ENCODE measurements at places on chromosomes 3 and 15. TPM values are rescaled to one million over a fixed set of nuclear protein-coding genes. Genes with fewer than 3 reads are reported as not detected.

GRCh38 chr15:28927043-28927442 is 41.3 kb downstream of the APBA2 start:
- DNase-seq, result no peak

GRCh38 chr3:122973893-122974615 is 53.5 kb downstream of the SEMA5B start:
- no peak for DNase-seq

GRCh38 chr15:80234883-80235282 is 17.1 kb downstream of the CTXND1 start:
- DNase-seq, result no peak

GRCh38 chr15:94677202-94677790 is 445.9 kb downstream of the MCTP2 start:
- DNase-seq, result no peak

DNA sequence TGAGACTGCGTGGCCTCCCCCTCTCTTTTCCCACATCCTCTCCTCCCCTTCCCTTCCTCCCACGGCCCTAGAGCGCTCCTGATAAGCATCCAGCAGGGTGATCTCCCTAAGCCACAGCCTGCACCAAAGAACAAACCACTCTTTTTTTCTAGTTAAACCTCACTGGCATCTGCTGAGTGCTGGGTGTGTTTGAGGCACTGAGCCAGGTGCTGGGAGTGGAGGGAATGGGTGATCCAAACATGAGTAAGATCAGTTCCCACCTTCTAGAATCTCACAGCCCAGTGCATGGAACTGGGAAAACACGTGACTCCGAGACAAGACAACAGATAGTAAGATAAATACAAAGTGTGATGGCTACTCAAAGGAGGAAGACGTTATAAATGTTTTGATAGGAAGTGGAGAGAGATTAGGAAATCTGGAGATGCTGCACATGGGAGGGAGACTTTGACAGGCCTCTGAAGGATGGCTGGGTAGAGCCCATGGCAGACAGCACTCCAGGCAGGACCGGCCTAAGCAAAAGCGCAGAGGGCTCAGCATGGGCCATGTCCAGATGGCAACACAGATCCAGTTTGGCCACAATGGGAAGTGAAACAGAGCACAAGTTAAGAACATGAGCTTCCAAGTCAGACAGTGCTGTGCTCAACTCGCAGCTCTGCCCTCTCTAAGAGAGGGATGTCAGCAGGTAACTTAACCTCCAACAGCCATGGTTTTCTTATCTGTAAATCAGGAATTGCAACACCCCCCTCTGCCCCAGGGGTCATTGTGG is 55.6 kb downstream of the CCR3 start:
- no peak for DNase-seq

Gene CCDC33
- 0.26 TPM for polyA plus RNA-seq

GRCh38 chr15:81809543-81809942 is 236.3 kb downstream of the MEX3B start:
- DNase-seq, result no peak

Gene EHHADH
- polyA plus RNA-seq, result 5.2 TPM

GRCh38 chr15:85580879-85581278 is 200.5 kb downstream of the AKAP13 start:
- no peak for DNase-seq

Gene SUCLG2
- 21.3 TPM for polyA plus RNA-seq

Gene TNNC1
- 1.7 TPM for polyA plus RNA-seq

GRCh38 chr3:78708565-78709073 is 1059.2 kb downstream of the ROBO1 start:
- no peak for DNase-seq

GRCh38 chr15:100928632-100929280 is 9.6 kb downstream of the LRRK1 start:
- DNase-seq, result no peak

Gene SFMBT1
- 2.6 TPM for polyA plus RNA-seq

Gene IVD
- 48.6 TPM for polyA plus RNA-seq

Gene SPINK8
- not detected for polyA plus RNA-seq

GRCh38 chr3:51908026-51908425 is 4.9 kb upstream of the IQCF1 start:
- DNase-seq, result no peak

DNA sequence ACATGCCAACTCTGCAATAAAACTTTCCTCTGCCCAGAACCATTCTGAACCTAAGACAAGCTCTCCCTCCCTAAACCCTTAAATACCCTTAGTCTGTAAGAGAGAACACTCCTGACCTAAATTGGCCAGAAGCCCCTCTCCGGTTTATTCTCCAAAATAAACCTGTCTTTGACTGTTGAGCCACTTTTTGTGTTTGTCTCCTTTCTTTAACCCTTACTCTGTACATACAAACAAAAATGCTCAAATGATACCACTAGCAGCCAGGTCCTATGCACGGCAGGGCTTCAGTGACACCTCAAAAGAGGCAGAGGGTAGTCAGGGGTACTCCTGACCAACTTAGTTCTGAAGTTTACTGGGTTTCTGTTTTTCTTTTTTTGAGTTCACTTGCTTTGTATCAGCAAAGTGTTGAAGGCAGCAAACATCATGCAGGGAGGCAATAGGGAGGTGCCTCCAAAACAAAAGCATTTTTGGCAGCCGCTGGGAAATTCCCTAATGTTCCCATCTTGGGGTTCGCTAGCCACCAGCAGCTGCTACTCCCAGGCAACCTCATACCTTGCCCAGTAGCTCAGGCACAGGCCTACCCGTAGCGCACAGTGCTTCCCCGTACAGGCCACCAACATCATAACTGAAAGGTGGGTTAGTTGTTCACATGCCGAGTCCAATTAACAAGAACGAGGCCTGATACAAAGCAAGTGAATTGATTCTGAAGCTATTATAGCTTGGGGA is 62.9 kb upstream of the GCNT3 start:
- no peak for DNase-seq

- DNase-seq, result no peak
Observed at GRCh38 chr3:73228959-73229358, 167.5 kb downstream of the EBLN2 start.

DNA sequence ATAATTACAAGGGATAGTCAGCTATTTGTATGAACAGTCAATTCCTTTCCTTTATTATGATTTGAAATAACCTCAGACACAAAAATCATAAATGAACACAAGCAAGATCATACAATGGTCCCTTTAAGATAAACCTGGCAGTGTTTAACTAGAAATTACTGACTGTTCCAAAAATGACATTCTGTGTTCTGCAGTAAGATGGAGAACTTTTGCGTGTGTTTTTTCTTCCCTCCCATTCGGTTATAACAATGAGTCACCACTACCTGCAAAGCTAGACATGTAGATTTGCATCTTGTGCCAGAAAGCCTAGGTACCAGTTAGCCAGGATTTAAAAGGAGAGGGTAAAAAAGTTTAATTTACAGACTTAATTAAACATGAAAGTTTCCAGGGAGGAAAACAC is 248.2 kb upstream of the ADAMTS9 start:
- DNase-seq, result no peak

- no peak for DNase-seq
Observed at GRCh38 chr3:29168696-29169095, 112.2 kb upstream of the RBMS3 start.

Gene PARP15
- polyA plus RNA-seq, result 0.09 TPM

DNA sequence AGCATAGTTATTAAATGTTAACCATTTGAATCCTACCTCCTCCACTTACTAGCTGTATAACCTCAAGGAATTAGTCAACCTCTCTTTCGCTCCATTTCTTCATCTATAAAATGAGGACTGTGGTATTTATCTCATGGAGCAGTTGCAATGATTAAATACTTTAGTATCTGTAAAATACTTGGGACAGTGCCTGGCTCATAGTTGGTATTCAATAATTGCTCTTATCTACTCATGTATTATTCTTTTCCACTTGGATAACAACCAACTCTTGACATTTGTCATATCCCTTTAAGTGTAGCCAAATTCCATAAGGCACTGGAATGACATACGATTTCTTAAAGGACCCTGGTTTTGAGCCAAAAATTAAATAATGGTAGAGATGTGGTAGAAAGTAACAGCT is 72.0 kb downstream of the FSIP1 start:
- DNase-seq, result no peak

DNA sequence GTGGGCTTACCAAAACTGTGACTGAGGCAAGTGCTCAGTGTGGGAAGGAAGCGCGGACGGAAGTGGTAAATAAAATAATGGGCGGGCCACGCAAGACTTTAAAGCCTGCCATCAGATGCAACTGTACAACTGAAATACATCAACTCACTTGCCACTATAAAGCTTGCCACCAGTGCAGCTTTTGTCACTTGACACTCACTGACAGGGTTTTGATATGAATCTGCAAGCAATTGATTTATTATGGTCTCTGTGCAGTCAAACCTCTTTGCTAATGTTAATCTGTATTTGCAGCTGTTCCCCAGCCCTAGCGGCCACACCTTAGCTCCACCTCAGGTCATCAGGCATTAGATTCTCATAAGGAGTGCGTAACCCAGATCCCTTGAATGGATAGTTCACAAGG is 2.3 kb upstream of the GFM1 start:
- DNase-seq, result no peak

DNA sequence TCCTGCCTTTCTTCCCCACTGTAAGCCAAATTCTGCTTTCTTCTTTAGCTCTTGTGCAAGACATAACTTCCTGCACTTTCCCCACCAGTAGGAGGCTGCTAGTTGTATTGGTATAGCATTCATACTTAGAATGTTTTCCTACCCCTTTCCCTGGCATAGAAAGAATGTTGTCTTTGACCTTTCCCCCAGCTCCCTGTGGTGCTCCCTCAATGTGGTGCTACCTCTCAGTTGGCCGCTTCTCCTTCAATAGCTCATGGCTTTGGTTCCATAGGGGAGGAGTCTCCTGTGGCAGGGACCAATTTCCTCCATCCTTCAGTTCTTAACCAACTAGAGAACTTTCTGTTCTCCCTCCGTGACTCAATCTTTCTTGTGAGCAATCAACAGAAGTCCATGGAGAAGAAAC is 67.5 kb upstream of the AKAP13 start:
- no peak for DNase-seq

- no peak for DNase-seq
Observed at GRCh38 chr15:64651601-64652191, 123.7 kb downstream of the RBPMS2 start.

Gene FEZF2
- not detected for polyA plus RNA-seq

Gene DUOXA2
- not detected for polyA plus RNA-seq

Gene RASGRF1
- 0.07 TPM for polyA plus RNA-seq

- no peak for DNase-seq
Observed at GRCh38 chr3:25214034-25214433, 214.0 kb upstream of the RARB start.

Measured in BJ (cell line).